Activated T-helper 17 cell treated with anti-CD3 and anti-CD28 coated beads, Interleukin-2, amount 50 U/mL, for 72 hours (primary cell): ENCODE measurements at places on chromosomes 7 and 10.

DNA sequence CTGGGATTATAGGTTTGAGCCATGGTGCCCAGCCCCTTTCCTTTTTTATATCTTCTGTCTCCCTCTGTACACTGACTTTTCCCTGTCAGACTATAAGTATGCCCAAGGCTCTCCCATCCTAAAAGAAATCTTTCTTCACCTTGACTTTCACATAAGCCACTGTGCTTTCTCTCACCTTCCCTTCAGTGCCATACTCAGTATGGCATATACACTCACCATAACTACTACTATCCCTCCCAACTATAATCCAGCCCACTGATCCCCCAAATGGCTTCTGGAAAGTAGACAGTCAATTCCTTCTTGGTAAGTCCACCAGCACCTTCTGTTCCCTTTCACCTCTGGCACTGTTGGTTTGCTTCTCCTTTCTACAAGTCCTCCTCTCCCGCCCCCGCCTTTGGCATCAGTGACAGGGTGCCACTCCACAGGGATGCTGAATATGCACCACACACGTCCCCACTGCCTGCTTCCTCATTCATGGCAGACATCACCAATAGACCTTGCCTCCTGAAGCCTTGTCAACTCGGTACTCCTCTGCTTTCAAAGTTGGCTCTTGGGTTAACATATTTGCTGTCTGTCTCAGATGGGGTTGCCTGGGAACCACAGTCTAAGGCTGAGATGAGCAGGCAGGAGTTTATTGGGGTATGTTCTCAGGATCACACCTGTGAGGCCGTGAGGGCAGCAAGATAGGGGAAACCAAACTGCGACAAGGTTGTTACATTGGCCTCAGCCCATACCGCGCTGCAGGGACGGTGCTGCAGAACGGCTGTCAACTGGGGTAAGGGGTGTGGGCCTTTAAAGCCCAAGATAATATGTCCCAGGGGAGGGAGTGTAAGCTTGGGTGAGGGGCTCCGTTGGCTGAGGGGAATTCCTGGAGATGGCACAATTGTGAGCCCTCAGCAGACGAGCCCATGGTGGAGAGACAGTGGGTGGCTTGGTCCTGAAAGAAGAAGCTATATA, 7.2 kb upstream of the PSAP start:
- no peak overlapping the region for H3K27ac ChIP-seq
- no peaks in the 10 kb centered on the region for H3K36me3 ChIP-seq
- no peaks in the 10 kb centered on the region for H3K4me1 ChIP-seq

- no peak overlapping the region for H3K27ac ChIP-seq
- H3K4me3 ChIP-seq: peak overlapping the region; percentile 64
- no peaks in the 10 kb centered on the region for H3K36me3 ChIP-seq
- no peaks in the 10 kb centered on the region for H3K4me1 ChIP-seq
Measured at GRCh38 chr7:2452074-2452507, 24.1 kb downstream of the GRIFIN start.

- ATAC-seq: no peak
- H3K36me3 ChIP-seq: no peaks in the 10 kb centered on the region
- peaks cover 5% of the 10 kb centered on the region for H3K4me1 ChIP-seq
- peaks cover 69% of the 10 kb centered on the region for H3K27me3 ChIP-seq
- H3K27ac ChIP-seq: no peak overlapping the region
- H3K4me3 ChIP-seq: peak overlapping the region; percentile 19
Measured at GRCh38 chr7:43113622-43114457, 1.4 kb downstream of the HECW1 start.

GRCh38 chr7:114405427-114405826, 9.2 kb upstream of the FOXP2 start:
- H3K27ac ChIP-seq: no peak overlapping the region
- no peak for ATAC-seq
- H3K36me3 ChIP-seq: no peaks in the 10 kb centered on the region

DNA sequence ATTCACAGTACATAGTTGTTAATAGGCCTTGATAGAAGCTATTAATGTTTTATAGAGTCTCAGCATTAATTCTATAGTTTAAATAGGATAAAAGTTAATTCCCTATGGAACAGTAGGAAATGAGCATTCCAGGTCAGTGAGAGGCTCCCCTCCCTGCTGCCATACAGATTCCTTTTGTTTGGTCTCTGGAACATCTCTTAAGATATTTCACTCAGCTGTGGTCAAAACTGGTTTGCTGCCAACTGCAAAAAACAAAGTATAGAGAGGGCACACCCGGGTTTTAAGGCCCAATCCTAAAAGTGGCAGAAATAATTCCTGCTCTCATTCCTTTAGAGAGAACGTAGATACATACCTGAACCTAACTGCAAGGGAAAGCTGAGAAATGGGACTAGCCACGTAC, 51.3 kb downstream of the MDFIC start:
- no peak overlapping the region for H3K27ac ChIP-seq
- H3K27me3 ChIP-seq: no peaks in the 10 kb centered on the region
- peaks cover 52% of the 10 kb centered on the region for H3K4me1 ChIP-seq
- ATAC-seq: no peak
- H3K4me3 ChIP-seq: no peak overlapping the region
- H3K36me3 ChIP-seq: peaks cover 52% of the 10 kb centered on the region

DNA sequence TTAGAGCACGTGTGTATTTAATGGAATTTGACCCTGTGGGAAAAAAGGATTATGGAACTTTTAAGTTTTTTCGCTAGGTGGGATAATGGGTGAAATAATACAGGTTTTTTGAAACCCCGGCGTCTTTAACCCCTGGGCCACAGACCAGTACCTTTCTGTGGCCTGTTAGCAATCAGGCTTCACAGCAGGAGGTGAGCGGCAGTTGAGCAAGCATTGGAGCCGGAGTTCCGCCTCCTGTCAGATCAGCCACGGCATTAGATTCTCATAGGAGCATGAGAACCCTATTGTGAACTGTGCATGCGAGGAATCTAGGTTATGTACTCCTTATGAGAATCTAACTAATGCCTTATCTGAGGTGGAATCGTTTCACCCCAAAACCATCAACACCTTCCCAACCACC, 28.6 kb downstream of the WAC start:
- H3K36me3 ChIP-seq: peaks cover 95% of the 10 kb centered on the region
- no peak overlapping the region for H3K27ac ChIP-seq
- ATAC-seq: no peak
- H3K27me3 ChIP-seq: no peaks in the 10 kb centered on the region

GRCh38 chr10:97200616-97201015, 14.9 kb upstream of the SLIT1 start:
- H3K27ac ChIP-seq: no peak overlapping the region
- no peak for ATAC-seq
- H3K27me3 ChIP-seq: peaks cover 2% of the 10 kb centered on the region

DNA sequence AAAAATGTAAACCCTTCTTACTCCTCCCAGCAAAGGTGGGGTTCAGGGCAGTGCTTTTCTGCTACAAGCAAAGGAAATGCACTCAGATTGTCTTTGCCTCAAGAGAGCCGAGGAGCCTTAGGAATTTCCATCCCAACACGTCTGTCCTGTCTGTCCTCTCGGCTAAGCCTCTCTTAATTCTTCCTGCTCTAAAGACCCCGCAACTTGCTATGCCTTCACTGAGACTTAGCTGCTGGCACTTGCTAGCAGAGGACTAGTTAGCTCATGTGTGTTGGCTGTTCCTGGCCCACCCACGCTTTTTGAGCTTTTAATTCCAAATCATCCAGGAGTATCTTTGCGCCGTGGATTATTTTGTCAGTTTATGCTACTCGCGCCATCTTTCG, 481 bp upstream of the NPM3 start:
- peaks cover 27% of the 10 kb centered on the region for H3K4me1 ChIP-seq
- H3K4me3 ChIP-seq: peak overlapping the region; percentile 98
- no peak for ATAC-seq

- H3K4me3 ChIP-seq: no peak overlapping the region
- H3K4me1 ChIP-seq: no peaks in the 10 kb centered on the region
- H3K27ac ChIP-seq: no peak overlapping the region
- peaks cover 18% of the 10 kb centered on the region for H3K27me3 ChIP-seq
- no peak for ATAC-seq
Measured at GRCh38 chr7:142956951-142957623, 5.1 kb downstream of the KEL start.

DNA sequence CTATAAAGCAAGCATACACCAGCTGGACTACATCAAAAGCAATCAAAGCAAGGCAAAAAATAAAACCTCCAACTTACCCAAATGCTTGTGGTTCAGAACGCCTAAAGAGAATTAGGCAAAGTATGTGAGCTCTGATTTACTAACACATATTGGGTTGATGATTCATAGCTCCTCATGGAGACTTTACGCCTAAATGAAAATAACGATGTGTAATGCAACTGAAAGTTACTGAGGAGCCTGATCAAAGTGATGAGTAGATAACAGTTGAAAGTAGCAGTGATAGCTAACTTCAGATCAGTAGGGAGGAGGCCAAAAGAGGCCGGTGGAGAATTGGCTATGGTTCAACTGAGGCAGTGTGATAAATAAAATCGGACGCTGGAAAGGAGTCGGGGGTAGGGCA, 85.0 kb downstream of the MPP7 start:
- H3K4me3 ChIP-seq: peak overlapping the region; percentile 5
- H3K36me3 ChIP-seq: no peaks in the 10 kb centered on the region
- H3K27ac ChIP-seq: no peak overlapping the region
- H3K4me1 ChIP-seq: peaks cover 9% of the 10 kb centered on the region

- H3K36me3 ChIP-seq: peaks cover 15% of the 10 kb centered on the region
- H3K4me1 ChIP-seq: peaks cover 35% of the 10 kb centered on the region
- no peak for ATAC-seq
- peak overlapping the region; percentile 77 for H3K4me3 ChIP-seq
- peak overlapping the region; percentile 17 for H3K27ac ChIP-seq
Measured at GRCh38 chr7:33038639-33039038, 23.9 kb downstream of the NT5C3A start.

GRCh38 chr10:93573051-93573909, 6.8 kb downstream of the FFAR4 start:
- peaks cover 27% of the 10 kb centered on the region for H3K27me3 ChIP-seq
- H3K36me3 ChIP-seq: no peaks in the 10 kb centered on the region
- no peak overlapping the region for H3K27ac ChIP-seq
- H3K4me3 ChIP-seq: no peak overlapping the region
- no peak for ATAC-seq

- H3K27ac ChIP-seq: peak overlapping the region; percentile 97
- H3K4me3 ChIP-seq: peak overlapping the region; percentile 94
- no peak for ATAC-seq
- no peaks in the 10 kb centered on the region for H3K27me3 ChIP-seq
Measured at GRCh38 chr7:44583146-44583865, 1.3 kb upstream of the TMED4 start.

DNA sequence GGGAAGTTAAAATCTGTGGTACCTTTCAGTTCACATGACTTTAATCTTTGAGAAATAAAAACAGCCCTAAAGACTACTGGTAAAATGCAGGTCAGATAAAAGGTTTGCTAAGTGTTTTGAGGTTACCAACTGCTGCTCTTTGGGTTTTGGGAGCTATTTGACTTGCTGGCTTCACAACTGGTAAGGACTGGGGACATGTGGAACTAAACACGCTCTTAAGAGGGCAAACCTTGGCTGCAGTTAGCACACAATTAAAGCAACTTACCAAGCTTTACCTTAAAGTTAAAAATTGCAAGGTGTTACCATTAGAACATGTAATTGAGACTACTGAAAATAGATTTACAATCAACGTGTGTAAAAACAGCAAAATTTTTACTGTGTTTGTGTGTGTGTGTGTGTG, 220.2 kb downstream of the PHF14 start:
- H3K27ac ChIP-seq: no peak overlapping the region
- H3K27me3 ChIP-seq: peaks cover 5% of the 10 kb centered on the region
- no peaks in the 10 kb centered on the region for H3K4me1 ChIP-seq
- no peaks in the 10 kb centered on the region for H3K36me3 ChIP-seq

GRCh38 chr7:130831817-130832481, 97.9 kb upstream of the KLF14 start:
- H3K27ac ChIP-seq: no peak overlapping the region
- no peaks in the 10 kb centered on the region for H3K4me1 ChIP-seq
- no peak for ATAC-seq

GRCh38 chr10:78619115-78619851, 449.5 kb upstream of the ZMIZ1 start:
- no peak overlapping the region for H3K4me3 ChIP-seq
- no peak overlapping the region for H3K27ac ChIP-seq
- H3K27me3 ChIP-seq: peaks cover 19% of the 10 kb centered on the region
- no peaks in the 10 kb centered on the region for H3K4me1 ChIP-seq
- no peak for ATAC-seq

- peaks cover 3% of the 10 kb centered on the region for H3K4me1 ChIP-seq
- no peaks in the 10 kb centered on the region for H3K36me3 ChIP-seq
- H3K27ac ChIP-seq: no peak overlapping the region
- H3K27me3 ChIP-seq: no peaks in the 10 kb centered on the region
Measured at GRCh38 chr10:77771450-77771849, 133.8 kb upstream of the KCNMA1 start.
